ENCODE measurements at places on chromosomes 12 and 14.

GRCh38 chr12:14828892-14829291, 14.4 kb downstream of the ART4 start:
- no peak for DNase-seq

DNA sequence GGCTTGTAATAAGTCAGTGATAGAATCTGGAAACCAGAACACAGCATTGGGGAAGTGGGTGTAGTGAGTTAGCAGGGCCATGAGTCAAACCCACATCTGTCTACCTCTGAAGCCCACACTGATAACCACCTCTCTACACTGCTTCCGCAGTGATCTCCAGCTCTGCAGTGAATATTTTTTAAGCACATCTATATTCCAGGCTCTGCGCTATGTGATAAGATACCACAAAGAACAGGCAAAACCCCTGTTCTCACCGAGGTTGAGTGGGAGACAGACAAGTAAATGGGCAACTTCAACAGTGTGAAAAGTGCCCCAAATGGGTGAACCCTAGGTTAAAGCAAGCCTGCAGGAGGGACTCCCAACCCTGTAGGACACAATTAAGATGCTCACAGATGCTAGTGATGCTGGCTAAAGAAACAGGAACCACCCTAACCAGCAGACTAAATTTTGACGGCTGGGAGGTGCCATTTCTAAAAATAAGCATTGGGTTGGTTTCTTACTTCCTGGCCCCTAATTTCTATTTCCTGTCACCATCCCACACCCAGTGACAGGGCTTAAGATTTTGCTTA, 375.0 kb downstream of the DPF3 start:
- no peak for DNase-seq

GRCh38 chr12:45051572-45052125, 750 bp upstream of the DBX2 start:
- DNase-seq: no peak

DNA sequence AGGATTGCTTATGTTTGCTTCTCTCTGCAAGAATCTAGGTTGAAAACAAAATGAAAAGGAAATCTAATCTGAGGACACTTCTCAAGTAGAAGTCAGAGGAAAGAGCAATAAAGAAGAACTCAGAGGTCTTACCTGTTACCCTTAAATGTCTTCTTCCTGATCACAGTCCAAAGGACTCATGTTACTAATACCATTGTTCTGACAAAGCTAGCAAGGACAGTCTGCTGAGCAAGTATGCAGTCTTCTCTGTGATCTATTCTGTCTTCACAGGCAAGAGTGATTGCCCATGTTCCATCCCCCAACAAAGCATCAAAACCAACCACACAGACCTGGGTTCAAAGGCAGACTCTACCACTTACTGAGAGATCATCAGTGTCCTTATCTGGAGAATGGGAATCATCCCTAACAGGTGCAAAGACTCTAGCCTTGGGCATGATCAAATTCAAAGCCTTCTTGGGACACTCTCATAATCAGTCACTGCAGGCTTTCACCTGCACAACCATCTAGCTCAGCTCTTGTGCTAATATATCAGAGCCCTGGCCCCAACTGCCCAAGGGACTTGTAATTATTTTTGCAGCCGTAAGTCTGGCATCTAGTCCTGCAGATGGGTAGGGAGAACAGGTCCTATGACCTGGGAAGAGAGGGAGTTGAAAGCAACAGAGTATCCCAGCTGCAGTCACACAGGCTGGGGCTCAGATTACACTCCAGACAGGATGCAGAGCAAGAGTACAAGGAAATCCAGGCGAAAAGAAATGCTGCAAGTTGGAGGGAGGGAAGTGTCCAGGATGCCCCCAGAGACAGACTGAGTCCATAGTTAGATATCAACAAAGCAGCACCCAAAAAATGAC, 97.9 kb upstream of the NUDT4 start:
- no peak for DNase-seq

DNA sequence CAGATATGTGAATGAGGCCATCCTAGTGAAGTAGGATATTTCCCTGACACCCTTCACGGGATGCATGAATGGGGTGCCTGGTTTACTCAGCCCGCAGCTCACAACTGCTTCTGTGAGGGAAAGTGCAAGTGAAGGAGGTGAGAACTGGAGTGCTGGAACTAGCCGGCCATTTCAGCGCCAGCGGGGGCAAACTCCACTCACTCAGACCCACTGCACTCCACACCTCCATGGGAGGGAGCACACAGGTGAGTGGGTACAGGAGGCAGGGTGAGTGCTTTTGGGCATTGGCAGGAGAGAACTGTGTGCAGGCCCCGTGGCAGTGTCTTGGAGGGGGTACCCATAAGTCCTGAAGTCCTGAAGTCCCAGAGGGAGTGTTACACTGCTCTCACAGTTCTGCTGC, 1008.4 kb downstream of the SLC6A15 start:
- DNase-seq: no peak

GRCh38 chr12:64826234-64826633, 1.8 kb downstream of the TBC1D30 start:
- DNase-seq: no peak

DNA sequence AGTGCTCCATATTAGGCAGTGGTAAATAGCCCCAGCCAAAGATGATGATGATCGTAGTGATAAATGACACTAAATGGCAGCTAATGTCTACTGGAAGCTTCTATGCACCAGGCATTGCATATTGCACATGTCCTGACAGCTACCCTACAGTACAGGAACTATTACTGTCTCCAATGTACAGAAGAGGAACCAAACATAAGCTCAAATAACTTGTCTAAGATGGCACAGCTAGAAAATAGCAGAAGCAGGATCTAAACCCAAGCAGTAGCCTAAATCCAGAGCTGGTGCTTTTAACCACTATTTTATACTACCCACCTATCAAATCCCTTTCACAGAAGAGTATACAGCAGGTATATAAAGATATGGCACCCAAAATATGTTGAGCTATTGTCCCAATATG, 28.9 kb downstream of the ESR2 start:
- no peak for DNase-seq

DNA sequence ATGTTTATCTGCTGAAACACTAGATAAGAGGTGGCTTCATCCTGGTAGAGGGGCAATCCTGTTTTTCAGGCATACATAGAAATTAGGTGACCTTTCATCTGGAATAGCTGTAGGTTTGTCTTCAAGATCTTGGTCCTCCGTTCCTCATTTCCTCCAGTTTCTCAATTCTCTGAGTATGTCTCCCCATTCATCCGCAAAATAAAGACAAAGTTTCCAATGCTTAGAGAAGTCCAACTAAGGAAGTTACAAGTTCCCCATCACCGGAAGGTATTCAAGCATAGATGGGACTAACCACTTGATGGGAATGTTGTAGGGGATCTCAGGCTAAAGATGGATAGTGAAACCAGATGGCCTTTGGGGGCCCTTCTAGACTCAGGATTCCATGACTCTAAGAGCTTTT, 34.3 kb downstream of the ERG28 start:
- DNase-seq: no peak

DNA sequence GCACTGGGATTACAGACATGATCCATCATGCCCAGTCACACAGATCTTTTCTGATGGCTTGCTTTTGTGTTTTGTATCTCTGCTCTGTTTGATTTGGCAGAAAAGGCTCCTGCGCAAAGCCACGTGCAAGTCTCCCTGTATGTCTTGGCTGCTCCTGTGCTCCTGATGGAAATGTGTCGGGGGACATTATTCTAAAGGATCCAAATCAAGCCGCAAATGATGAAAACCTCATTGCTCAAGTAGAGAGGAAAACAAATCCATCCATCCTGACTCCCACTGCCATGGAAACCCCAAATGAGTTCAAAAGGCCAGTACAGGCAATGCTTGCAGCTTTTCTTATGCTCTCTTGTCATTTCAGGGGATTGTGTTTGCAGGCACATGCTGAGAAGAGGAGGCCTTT, 93.8 kb downstream of the NDUFA12 start:
- no peak for DNase-seq

DNA sequence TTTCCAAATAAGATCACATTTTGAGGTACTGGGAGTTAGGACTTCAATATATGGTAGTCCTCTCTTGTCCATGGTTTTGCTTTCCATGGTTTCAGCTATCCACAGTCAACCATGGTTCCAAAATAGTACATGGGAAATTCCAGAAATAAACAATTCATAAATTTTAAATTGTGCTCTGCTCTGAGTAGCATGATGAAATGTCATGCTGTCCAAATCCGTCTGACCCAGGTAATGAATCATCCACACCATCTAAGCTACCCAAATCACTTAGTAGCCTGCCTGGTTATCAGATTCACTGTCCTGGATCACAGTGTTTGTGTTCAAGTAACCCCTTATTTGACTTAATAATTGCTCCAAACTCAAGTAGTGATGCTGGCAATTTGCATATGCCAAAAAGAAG, 197.9 kb downstream of the TMTC3 start:
- no peak for DNase-seq
